ENCODE measurements at places on chromosomes 6 and 20.

GRCh38 chr6:144008120-144008811, at the start of gene PLAGL1:
TSS of gene PLAGL1 (minus strand) at chr6:144008259. CDS start at chr6:143948136, 60,123 bp downstream.
- DNase-seq: peak; percentile 68

DNA sequence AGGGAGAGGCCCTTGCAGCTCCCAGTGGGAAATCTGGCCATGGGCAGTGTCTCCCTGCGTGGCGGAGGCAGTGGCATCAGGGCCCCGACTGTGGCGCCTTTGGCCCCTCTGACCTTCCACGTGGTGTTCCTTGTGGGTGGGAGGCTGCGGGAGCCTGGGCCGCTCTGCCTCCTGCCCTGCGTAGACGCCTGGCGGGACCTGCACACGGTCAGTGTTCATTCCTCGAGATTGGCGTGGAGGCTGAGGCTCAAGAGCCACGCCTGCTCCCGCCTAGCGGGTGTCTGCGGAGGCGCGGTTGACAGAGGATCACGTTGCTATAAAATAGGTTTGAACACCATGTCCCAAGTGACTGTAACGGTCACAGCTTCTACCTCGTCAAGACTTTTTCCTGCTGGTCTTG, 14.0 kb downstream of the COL9A3 start:
- DNase-seq: no peak

DNA sequence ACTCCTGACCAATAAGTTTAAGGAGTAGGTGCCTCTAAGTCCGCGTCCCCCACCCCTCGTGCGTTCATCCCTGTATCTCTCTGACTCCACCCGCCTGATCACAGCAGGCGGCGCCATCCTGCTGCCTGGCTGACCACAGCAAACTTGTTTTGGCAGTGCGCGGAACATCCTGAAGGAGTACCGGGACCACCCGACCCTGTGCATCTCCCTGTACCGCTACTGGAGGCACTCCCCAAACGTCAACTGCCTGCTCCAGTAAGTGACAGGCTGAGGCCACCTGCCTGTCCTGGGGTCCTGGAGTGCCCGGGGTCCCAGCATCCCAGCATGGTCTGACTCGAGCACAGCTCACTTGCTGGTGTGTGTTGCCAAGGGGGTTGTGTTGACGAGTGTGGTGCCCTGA, 19.0 kb downstream of the PNLDC1 start:
- no peak for DNase-seq

GRCh38 chr20:42985628-42986027, 204.1 kb downstream of the PTPRT start:
- DNase-seq: no peak

- DNase-seq: no peak
Measured at GRCh38 chr20:24461848-24462247, 7.6 kb upstream of the SYNDIG1 start.

DNA sequence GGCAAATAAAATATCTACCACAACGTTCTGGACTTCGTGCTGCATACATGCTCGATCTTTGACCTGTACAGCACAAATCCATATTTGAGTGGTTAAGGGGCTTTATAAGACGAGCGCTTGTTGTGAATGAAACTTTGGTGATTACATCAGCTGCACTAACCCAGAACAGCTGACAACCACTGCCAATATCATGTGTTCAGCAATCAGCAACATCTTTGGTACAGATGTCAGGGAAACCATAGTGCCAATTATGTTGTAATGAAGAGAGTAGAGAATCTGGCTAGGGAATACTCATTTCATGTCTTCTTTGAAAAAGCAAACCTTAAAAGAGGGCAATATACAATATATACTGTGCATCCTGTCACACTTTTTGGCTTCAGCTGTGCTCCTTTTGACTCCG, 188.6 kb upstream of the NT5E start:
- DNase-seq: no peak

DNA sequence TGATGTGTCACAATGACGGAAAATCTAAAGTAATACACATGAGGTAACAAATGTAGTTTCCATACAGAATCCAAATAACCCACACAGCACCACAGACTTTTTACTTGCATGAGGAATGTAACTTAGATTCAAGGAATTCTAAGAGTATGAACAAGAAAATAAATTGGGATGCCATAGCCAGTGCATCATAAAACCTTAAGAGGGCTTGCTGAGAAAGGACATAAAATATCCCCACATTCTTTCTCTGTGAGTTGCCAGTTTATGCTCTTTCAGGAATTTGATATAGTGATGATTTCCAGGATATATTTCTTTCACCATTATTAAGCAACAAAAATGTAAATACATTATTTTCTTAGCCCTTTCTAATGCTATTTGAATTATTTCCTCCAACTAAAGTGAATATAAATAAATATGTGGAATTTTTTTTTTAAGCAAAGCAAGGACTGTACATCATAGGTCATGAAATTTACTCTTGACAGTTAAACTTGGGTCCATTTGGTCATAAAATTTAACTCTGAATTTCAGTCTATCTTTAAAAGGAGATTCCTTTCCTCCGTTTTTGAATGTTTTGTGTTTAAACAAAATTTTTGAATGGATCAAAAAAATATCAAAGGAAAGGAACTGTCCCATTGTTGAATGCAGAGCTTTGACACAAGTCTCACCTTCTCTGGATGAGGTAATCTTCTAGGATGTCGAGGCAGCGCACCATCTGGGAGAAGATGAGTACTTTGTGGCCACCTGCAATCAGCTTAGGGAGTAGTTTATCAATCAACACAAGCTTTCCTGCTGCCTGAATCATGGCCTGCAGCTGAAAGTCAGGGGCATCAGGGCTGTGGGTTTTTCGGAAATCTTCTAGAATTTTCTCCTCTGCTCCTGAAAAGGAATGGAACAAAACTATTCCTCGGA, 116.3 kb upstream of the EMILIN3 start:
- DNase-seq: no peak

DNA sequence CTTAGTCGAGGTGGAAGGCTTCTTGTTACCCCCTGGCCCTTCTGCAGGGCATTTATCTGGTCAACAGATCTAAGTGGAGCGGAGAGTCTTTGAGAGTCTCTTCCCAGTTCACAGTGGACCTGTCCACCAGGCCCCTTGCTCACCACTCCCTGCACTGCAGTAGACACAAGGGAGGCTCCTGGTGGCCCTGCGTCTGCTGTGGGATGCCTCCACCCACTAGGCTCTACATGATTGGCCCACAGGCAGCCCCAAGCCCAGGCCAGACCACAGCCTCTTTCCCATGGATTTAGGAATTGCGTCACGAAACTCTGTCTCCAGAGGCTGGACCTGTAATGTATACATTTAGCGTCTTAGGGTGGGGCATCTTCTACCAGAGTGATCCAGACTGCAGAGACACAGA, 28.4 kb downstream of the TBC1D7 start:
- DNase-seq: no peak

DNA sequence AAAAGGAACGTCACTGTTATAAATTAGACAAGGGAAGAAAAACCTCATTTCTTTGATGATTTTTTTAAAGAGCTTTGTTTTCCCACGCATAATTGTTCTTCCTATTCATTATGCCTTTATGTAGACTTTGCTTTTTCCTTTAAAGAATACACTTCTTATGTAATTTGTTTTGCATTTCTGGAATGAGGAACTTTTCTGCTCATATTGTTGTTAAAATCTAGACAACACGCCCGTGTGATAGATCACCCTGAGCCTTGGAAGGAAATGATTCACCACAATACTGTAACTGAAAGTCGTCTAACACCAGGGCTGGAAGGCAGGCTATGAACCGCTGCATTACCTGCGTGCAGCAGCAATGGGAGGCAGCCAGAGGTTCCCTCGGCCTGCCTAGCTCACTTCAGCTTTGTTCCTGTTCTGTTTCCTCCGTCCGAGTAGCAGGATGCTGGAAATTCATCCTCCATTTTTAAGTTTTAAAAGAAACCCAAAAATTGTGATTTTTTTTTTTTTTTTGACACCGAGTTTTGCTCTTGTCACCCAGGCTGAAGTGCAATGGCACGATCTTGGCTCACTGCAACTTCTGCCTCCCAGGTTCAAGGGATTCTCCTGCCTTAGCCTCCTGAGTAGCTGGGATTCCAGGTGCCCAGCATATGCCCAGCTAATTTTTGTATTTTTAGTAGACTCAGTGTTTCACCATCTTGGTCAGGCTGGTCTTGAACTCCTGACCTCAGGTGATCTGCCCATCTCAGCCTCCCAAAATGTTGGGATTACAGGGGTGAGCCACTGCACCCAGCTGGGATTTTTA, 49.6 kb upstream of the ZNF217 start:
- DNase-seq: peak; percentile 63

GRCh38 chr6:149043476-149044130, 273.9 kb upstream of the TAB2 start:
- peak; percentile 37 for DNase-seq

DNA sequence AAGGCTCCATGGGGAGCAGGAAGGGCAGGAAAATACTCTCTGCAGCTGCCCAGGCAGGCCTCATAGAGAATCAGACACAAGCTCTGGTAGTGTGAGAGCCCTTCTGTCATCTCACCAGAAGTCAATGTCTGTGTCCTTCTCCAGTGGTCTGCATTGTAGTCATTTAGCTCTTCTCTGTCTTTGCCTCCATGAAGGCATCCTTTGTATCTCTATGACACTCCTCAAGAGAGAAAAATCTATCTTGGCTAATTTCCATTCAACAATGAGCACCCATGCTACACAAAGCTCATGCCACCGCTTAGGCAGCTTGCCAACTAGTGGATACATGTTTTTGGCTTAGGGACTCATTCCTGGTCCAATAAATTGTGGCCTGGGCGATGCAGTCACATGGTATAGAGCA, 92.1 kb downstream of the RNF217 start:
- no peak for DNase-seq

- no peak for DNase-seq
Measured at GRCh38 chr6:31767096-31767645, 4.7 kb downstream of the SAPCD1 start.

GRCh38 chr6:25623879-25624278, 28.1 kb upstream of the SCGN start:
- no peak for DNase-seq

GRCh38 chr20:32509639-32510066, 75.5 kb downstream of the NOL4L start:
- DNase-seq: no peak

GRCh38 chr6:120590611-120591010, 743.7 kb downstream of the TBC1D32 start:
- DNase-seq: no peak

DNA sequence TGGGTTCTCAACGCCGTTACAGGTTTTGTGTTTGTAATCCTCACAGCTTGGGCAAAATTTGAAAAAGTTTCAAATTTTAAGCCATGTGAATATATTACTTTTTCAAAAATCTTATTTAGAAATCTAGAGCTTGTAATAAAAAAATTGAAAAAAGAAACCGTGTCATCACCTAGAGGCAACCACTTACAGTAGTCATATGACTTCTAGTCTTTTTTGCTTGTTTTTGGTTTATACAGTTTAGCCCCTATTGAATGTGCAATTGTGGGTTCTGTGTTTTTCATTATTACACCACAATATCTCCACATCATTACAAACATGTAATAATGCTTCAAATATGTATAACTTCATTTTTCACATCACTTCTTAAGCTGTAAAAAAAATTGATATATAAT, 888 bp downstream of the DYNLRB1 start:
- no peak for DNase-seq

GRCh38 chr20:55538261-55538908, 466.9 kb downstream of the CBLN4 start:
- DNase-seq: no peak

- DNase-seq: no peak
Measured at GRCh38 chr20:2616634-2617033, 35.8 kb upstream of the NOP56 start.

DNA sequence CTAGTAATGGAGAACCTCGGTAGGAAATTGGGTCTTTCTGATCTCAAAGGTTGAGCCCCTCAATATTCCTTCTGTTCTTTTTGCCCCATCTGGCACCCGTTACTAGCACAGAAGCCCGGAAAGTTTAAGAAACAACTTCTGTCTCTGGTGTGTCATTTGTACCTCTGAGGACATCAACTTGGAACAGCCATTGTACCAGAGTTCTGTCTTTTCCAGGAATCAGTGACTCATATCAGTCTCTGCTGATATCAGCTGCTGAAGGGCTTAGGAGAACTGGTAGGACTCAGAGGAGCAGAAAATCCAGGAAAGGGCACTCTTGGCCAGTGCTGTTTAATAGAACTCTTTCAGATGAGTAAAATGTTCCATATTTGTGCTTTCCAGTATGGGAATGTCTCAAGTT, 78.3 kb upstream of the CHD6 start:
- DNase-seq: peak; percentile 61

- DNase-seq: peak; percentile 20
Measured at GRCh38 chr6:26502165-26502564, 2.1 kb downstream of the BTN1A1 start.

DNA sequence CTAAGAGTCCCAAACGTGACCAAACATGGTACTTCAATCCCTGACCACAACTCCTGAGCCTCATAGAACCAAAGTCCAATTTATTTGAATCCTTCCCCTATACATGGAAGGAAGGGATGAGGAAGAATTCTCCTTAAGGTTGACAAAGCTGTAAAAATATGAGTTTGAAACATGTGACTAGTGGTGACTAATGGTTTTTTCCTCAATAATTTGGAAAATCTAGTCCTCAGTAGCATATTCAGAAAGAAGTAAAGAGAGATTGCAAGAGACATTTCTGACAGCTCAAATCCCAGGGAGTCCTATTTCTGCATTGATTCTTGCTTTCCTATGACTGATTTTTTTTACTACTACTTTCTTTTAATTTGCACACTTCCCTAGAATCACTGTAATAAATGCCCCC, 443.7 kb downstream of the FRK start:
- no peak for DNase-seq

DNA sequence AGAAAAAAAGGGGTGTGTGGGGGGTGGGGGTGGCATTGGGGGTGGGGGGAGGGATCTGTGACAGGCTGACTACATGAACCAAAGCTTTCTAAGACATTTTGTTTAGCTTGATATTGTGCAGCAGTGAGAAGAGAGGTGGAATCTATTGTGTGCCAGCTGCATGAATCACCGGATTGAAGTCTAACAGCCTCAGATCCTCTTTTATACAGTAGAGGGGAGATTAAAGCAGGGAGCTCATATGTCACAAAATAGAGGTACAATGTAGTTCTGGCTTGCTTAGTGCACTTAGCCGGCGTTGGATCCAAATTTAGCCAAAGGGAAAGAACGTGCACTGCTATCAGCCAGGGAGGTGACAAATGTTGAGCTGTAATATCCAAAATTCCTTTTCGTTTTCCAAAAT, 404.2 kb upstream of the CITED2 start:
- no peak for DNase-seq

DNA sequence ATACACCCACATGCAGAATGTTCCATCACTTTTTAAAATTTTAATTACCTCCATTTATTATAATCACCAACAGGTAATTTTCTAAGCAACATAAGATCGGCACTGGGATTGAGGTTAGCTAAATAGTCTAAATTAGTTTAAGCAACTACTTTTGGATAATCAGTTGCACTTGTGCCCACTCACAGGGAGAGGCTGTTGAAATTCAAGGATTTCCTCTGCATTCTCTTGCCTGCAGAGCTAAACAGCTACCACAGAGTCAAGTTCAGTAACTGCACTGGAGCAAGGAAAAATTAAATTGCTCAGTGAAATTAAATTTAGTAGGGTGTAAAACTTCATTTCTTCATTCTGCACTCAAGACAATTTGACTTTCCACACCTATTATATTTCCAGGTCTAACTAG, 120.7 kb upstream of the CCDC28A start:
- no peak for DNase-seq

Data from hepatocyte (in vitro differentiated cells).